ENCODE measurements at places on chromosomes 2 and 18.

DNA sequence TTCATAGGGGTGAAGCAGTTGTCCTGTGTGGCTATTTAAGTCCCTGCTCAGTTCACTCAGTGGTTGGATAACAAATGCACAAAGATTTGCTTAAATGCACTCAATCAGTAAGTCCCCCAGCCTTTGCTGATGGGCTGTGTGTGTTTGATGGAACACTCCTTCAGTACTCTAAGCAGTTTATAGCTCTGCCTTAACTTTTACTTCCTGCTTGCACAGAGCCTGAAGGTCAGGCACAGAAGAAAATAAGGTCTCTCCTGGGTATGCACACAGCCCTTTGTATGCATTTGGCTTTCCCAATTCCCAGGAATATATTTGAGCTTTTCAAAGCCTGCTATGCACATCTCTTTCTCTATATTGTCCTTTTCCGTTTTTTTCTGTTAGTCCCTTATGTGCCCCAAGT, 208.7 kb upstream of the STK17B start:
- no peak for DNase-seq

DNA sequence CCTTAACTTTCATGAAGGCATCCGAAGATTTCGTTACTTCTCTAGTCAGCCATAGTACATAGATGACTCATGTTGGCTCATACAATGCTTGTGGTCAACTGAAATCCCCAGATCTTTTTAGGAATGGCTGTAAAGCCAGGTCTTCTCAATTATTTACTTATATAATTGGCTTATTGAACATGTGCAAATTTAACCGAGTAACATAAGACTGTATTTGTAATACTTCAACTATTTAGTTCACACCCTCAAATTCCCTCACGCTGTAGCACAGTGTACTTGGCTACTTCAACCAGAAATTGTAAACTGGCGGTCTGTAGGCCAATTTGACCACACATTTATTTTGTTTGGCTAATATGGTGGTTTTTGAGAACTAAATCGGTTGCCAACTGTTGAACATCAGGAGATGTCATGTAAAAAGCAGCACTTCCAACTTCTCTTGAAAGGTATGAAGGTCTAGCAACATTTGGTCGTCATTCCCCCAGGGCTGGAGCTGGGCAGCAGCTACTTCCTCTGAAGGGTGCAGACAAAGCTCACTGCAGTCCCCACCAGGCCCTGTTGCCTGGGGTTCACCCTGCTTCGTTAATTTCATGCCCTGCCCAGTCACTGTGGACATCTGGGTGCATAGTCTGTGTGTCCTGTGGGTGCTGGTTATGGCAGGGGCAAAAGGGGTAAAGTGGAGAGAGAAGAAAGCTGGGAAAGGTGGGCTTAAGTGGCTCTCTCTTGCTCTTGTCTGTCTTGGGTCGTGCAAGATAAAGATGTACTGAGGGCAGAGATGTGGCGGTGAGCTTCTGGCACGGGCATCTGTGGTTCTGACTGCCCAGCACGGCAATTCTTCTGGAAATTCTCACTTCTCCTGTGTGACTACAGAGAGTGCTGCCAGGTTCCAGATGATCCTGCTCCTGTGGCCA, 3.2 kb upstream of the SH3RF3 start:
- no peak for DNase-seq

GRCh38 chr18:62425465-62426190, 97.2 kb upstream of the ZCCHC2 start:
- peak; percentile 66 for DNase-seq

- DNase-seq, result no peak
Observed at GRCh38 chr2:197934934-197935289, 130.5 kb downstream of the PLCL1 start.

- DNase-seq, result no peak
Observed at GRCh38 chr2:238954841-238955591, 107.1 kb downstream of the TWIST2 start.

GRCh38 chr2:98277162-98277859, 68.9 kb upstream of the CNGA3 start:
- DNase-seq, result no peak

GRCh38 chr18:64851726-64852125, 702.8 kb upstream of the LINC00305 start:
- no peak for DNase-seq

DNA sequence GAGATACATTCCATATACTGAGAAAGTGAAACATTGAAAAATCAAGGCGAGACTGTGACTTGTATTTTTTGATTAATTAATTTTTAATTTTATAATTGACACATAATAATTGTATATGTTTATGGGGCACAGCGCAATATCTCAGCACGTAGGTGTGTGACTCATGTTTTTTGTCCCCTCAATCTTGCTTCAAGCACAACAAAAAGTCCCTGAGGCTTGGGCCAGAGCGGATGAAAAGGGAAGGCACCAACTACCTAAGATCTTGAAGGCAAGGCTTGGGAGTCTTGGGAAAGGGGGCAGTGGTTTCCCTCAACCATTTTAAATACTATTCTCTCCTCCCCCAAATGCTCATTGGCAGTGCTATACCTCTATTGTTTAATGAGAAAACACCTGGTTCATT, 9.9 kb downstream of the SGPP2 start:
- DNase-seq, result no peak

DNA sequence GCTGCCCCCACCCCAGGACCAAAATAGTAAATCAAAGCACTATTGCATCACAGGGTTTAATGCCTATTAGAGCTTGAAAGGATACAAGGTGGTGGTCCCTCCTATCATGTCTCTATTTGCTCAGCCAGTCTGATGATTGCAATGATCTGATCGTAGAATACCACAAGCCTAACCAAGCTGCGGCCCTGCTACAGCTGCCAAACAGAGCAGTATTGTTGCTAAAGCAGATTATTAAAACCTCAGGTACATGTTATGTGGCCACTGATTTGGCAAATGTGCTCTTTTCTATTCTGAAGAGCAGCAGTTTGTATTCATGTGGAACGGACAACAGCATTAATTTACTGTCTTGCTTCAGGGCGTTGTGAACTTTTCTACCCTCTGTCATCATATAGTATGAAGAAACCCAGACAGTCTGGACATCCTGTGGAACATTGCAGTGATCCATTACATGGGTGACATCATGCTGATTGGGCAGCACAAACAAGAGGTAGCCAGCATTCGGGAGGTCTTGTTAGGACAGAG, 8.4 kb upstream of the VAPA start:
- no peak for DNase-seq

DNA sequence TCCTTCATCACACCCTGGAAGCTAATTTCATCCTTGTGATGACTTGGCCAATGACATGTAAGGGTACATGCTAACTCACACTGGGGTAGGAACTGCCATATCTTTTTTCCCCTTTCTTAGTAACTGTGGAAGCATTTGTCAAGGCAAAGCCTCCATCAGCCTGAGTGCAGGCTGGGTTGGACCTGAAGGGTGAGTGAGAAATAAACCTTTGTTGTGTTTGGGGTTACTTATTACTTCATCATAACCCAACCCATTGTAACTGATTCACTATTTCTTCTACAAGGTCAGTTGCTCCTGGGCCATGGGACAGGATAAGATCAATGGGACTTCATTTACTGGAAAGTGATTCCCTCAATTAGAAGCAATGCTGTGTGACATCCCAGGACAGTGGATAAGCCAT, 108.4 kb downstream of the COL6A3 start:
- DNase-seq, result no peak

DNA sequence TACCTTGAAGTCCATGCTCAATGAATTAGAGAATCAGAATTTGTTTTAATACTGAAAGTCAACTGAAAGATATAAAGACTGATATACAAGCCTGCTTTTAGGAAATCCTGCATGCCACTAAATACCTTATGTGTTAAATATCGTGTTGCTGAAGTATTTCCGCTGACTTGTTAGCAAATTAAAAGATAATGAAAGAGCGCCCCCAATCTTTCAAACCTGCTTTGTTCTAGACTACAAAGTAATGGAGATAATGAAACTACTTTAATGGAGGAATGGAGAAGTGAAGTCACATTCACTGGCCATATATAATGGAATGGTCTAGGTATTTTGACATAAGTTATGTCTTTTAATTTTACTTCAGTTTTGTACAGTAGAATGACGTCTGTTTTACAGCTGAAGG, 95.7 kb downstream of the ASXL3 start:
- DNase-seq, result no peak

- no peak for DNase-seq
Observed at GRCh38 chr18:2112435-2113045, 458.8 kb downstream of the METTL4 start.

DNA sequence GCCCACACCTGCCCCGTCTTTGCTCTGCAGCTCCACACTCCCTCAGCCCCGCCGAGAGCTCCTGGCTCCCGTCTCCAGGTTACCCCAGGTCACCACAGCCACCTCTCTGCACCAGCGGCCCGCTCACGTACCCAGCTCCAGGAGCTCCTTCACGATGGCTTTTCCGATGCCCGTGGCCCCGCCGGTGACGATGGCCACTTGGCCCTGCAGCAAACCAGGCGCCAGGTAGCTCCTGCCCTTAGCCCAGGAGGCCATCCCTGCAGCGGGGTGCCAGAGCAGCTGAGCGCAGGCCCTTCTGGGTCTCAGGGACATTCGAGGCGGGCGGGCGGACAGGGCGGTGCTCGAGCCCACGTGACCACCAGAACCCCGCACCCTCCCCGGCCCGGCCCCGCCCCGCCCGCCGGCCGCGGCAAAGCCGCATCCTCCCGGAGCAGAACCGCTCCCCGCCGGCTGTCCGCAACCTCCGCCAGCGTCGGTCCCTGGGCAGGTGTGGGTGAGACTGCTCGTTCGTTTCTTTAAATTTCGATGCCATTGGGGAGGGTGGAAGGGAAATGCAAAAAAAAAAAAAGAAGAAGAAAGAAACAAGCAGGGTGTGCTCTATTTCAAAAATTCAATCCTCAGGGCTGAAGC, at the start of the genes PECR and TMEM169:
PECR (minus strand) TSS at position 323 of the 630 bp plus-strand sequence; CDS start at position 255, 68 bp downstream.
TMEM169 (plus strand) TSS at position 433 of the 630 bp plus-strand sequence. CDS start 14,045 bp downstream, outside the sequence.
- peak; percentile 72 for DNase-seq

DNA sequence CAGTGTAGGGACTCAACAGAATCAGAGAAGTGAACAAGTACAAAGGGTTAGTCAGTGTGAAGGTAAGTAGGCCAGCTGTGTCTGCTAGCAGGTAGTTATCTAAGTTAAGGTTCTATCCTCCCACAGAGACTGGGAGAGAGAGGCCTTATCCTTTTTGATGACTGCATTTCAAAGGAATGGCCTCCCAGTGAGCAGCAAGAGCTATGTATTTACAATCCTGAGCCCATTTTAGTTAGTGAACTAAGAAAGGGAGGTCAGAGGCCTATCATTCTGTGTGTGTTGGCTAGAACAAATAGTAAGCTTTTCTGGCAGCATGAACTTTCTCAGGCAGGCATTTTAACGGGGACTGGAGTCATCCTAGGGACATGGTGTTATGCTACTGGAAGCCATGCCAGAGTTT, 182.9 kb downstream of the VWC2L start:
- DNase-seq, result no peak

GRCh38 chr2:86464652-86465051, 23.5 kb downstream of the KDM3A start:
- DNase-seq, result no peak

DNA sequence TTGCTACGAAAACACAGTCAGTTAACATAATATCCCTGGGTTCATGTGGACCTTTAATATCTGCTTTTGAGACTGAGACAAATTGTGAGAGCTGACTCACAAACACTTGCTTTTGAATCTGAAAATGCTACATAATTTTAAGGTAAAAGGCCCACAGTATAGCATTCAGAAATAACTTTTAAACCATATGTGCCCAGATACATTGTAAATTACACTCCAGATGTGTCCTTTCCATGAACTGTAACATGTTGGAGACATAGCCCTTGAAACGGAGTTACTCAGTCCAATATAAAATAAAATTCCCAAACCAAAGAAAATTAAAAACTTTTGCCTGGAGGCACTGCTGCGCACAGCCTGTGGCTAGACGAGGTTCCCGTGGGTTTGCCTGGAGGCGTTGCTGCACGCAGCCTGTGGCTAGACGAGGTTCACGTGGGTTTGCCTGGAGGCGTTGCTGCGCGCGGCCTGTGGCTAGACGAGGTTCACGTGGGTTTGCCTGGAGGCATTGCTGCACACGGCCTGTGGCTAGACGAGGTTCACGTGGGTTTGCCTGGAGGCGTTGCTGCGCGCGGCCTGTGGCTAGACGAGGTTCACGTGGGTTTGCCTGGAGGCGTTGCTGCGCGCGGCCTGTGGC, 131.9 kb upstream of the ALKAL2 start:
- DNase-seq, result no peak

GRCh38 chr2:36507408-36507812, 90.6 kb downstream of the FEZ2 start:
- peak; percentile 7 for DNase-seq

DNA sequence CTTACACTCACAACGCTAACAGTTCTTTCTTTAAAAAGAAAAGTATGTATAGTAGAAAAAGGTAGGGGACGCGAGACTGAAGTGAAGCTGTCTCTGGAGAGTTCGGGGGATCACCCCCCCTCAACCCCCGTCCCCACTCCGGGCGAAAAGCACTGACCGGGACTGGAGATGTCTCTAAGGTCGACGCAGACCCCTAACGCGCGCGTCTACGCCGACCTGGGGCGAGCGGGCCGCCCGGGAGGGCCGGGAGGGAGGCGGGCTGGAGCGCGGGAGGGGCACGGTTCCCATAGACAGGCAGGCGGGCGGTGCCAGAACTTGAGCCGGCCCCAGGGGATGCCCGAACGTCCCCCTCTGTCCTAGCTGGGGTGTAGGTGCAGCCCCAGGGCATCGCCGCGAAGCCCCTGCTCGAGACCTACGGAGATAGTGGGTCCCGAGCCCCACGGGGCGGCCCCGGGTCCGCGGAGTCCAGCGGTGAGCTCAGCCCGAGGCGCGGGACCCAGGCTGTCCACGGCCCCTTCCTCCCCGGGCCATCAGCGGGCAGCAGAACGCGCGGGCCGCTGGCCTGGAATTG, 82.2 kb downstream of the CHRNA1 start:
- peak; percentile 50 for DNase-seq

- no peak for DNase-seq
Observed at GRCh38 chr2:58680755-58681310, 439.7 kb upstream of the FANCL start.

- no peak for DNase-seq
Observed at GRCh38 chr18:13261661-13262357, 43.2 kb downstream of the LDLRAD4 start.

GRCh38 chr2:180010701-180011100, 3.6 kb upstream of the CWC22 start:
- no peak for DNase-seq

DNA sequence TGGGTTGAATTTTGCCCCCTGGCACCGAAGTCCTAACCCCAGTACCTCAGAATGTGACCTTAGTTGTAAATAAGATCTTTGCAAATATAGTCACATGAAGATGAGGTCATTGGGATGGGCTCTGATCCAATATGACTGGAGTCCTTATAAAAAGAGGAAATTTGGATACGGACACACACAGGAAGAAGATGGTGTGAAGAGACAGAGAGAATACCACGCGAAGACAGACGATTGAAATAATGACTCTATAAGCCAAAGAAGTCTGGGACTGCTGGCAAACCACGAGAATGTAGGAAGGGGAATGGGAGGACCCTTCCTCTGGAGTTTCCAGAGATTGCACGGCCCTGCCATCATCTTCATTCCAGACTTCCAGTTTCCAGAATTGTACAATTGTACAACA, 98.6 kb downstream of the CPO start:
- DNase-seq, result no peak

DNA sequence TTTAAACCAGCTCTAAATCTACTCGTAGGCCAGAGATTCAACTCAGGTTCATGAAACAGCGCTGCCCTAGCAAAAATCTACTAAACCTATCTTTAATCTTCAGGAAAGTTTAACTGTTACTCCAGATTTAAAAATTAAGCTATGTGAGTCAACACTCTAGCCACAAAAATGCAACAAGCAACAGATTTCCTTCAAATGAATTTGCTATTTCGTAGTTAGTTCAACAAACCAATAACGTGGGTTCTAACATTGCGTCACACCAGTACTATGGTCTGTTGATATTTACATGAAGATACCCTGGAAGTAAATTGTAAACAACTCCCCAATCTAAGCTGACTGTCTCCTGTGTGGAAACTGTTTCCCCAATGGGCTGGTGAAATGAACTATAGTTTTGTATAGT, 71.2 kb downstream of the FIGN start:
- DNase-seq, result no peak
